ENCODE measurements at places on chromosomes 4 and X.

DNA sequence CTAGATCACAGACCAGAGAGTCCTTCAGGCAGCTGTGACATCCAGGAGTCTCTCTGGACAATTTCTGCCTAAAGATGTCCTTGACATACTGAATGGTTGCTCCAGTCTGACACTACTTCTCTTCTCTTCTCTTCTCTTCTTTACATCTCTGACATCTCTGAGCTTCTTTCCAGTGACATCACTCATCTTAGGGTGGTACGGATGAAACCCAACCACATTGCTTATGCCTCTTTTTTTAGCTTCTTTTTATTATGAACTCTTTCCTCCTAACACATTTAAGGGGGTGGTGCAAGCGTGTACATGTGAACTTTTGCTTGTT, 39.4 kb upstream of the IRF2 start:
- DNase-seq: no peak

- DNase-seq: no peak
These were observed 185.7 kb upstream of the TBL1X start for GRCh38 chrX:9279234-9279544.

GRCh38 chr4:21952549-21952948, 4.0 kb upstream of the KCNIP4 start:
- DNase-seq: no peak

DNA sequence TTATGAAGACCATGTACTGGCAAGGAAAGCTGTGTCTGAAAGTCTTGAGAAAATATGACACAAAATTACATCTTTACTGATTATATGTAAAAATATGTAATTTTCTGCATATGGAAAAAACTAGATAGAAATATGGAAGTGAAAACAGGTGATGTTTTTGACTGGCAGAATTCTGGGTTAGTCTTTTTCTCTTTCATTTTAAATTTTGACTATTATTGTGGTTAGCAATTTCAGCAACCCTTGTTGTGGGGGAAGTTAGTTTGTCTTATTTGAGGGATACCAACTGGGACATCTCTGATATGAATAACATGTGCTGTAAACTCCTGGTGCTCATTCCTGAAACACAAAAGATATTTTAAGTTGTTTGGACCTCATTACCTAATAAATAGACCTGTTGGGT, 49.9 kb upstream of the CPEB2 start:
- DNase-seq: no peak

GRCh38 chr4:62204136-62204535, 1004.0 kb downstream of the ADGRL3 start:
- DNase-seq: no peak

GRCh38 chr4:165953181-165953580, 80.1 kb downstream of the TLL1 start:
- no peak for DNase-seq

GRCh38 chr4:8067274-8067936, 91.2 kb downstream of the ABLIM2 start:
- no peak for DNase-seq

DNA sequence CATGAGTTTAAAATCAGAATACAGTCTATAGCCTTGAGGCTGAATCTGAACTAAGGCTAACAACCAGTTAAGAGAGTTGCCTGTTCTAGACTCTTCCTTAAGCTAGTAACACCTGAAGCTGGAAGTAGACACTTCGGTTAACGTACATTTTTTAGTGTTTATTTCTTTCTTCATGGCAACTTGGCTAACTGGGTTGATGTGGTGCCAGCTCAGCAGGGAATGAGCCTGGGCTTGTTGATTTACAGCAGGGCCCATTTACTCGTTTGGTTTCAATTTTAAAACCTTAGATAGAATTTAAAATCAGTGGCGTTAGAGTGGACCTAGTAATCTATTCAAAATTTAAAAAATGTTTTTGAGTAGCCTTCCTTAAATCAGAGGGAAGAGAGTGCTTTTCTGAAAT, 137.6 kb upstream of the ESX1 start:
- DNase-seq: no peak

GRCh38 chr4:187294861-187295260, 571.2 kb upstream of the FAT1 start:
- DNase-seq: peak; percentile 62

DNA sequence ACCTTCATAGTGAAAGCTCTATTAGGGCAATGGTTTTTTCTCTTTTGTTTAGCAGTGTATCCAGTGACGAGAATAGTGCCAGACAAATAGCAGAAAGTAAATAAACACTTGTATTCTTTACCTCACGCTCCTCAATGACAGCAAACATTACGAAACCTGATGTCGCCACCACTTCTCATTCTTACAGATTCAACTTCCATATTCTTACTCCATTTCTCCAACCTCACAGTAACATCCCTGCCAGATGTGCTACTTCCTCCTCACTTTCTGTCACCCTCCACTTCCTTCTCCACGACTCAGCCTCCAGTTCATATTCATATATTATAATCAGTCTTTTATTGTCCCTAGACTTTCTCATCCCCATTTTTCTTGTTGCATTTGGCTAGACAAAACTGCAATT, 1956.2 kb upstream of the AGA start:
- DNase-seq: no peak

Data from fibroblast of skin of left biceps (primary cell).